ENCODE measurements at places on chromosomes 12 and 14. TPM values are rescaled to one million over a fixed set of nuclear protein-coding genes. Genes with fewer than 3 reads are reported as not detected.

Gene SRRM4
- not detected for polyA plus RNA-seq

Gene SLCO1B3
- not detected for polyA plus RNA-seq

Gene PKP2
- 0.21 TPM for polyA plus RNA-seq

Gene HRK
- not detected for polyA plus RNA-seq

Gene MMP19
- polyA plus RNA-seq = 13.8 TPM

Gene SRGAP1
- polyA plus RNA-seq = 29.4 TPM

Gene LAG3
- not detected for polyA plus RNA-seq

Gene MGST1
- 1,023 TPM for polyA plus RNA-seq

GRCh38 chr12:62866451-62867082 lies 68.4 kb downstream of the PPM1H start:
- DNase-seq = peak; percentile 53

DNA sequence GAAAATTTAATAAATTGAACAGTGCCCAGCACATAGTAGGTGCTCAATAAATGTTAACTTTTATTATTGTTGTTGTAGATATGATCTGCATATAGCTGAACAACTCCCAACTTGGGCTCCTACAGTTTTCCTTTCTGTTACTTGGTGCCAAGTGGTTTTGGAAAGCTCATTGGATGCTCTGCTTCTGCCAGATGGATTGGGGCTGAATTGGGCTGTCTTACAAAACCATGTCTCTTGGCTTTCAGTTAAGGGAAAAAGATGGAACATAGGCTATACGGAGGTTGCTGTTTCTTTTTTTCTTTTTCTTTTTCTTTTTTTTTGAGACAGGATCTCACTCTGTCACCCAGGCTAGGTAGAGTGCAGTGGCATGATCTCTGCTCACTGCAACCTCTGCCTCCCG lies 140.7 kb upstream of the PWP1 start:
- DNase-seq = peak; percentile 7

- peak; percentile 34 for DNase-seq
Observed at GRCh38 chr12:54593135-54593534, 4.7 kb upstream of the PPP1R1A start.

DNA sequence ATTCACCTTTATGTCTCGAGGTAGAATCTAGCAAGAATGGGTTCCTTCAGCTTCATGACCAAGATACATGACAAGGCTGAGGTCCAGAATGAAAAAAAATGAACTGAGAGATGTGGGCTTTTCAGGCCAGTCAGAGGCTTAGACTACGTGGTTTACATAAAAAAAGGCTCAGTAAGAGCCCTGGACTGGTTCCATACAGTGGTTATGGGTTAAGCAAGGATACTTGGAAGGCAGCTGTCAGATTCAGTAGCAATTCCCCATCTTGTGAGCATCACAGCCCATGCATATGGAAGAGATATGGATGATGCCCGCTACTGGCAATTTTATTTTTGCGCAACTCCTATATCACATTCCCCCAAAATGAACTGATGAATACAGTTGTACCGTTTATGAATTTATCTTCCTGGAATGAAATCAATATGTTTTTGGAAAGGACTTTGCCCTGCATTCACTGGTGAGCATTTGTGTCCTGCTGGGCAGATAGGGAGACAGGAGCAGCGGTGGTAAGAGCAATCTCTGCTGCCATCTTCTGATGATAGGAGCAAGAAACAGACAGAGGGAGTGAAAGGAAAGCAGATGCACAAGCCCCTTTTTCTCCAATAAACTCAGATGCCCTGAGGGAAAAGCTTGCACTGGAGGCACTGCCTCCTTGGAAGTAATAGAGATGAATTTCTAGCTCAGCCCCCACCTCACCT lies 280.4 kb downstream of the GALC start:
- DNase-seq = no peak

- DNase-seq = no peak
Observed at GRCh38 chr12:91819132-91819447, 326.6 kb downstream of the BTG1 start.

GRCh38 chr14:74414403-74415114 lies 11.5 kb downstream of the SYNDIG1L start:
- DNase-seq = no peak

GRCh38 chr14:95537298-95538089 lies 2.6 kb downstream of the GLRX5 start:
- DNase-seq = peak; percentile 34

GRCh38 chr12:52615208-52615868 lies 3.0 kb downstream of the KRT73 start:
- peak; percentile 76 for DNase-seq

DNA sequence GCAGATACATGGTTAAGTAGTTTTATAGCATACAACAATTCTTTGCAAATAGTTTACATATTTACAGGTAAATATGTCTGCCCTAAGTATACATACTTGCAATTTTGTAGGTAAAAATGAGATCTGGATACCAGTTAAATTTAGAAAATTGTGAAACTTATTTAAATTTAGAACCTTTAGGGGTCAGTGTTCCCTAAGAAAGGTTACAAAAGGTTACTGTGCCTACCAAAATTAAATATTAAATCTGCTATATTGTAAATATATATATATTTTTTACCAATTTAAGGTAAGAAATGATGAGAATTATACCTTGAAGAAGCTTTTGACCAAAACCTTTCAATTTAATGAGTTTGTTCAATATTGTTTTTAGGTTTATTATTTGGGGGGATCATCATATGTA lies 54.0 kb downstream of the MIPOL1 start:
- peak; percentile 1 for DNase-seq

GRCh38 chr14:64572386-64573104 lies 22.8 kb downstream of the PPP1R36 start:
- DNase-seq = no peak

DNA sequence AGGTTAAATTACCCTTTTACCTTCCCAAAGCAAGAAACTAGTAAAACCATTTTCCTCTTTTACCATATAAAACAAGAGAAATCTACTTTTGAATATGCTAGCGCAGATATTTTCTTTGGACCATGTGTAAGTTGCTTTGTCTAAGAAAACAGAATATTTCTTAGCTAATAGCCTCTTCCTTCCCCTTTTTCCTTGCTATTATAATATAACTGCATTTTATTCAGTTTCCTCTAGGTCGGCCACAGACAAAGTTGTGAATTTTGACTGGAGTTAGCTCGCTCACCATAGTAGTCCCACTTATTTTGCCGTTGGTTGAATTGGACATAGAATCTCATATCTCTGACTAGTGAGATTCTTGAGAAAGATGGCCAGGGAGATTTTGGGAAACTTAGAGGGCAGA lies 115.6 kb downstream of the PLEKHA5 start:
- DNase-seq = no peak

- no peak for DNase-seq
Observed at GRCh38 chr12:2373307-2373706, 320.5 kb downstream of the CACNA1C start.

DNA sequence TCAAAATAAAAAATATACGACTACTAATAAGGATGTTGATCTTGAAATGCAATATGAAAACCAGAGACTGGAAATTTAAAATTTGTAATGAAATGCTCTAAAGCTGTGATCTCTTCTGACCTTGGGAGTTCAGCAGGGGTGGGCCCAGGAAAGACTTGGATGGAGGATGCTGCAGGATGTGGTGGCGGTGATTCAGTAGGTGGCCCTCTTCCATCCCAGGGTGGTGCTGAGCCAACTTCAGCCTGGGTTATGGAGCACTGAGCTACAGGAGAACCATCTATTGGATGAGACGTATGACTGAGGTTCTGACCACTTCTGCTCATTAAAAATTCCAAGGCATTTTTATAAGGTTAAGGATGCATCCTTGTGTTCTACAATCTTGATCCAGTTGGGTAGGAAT lies 6.9 kb upstream of the PDE3A start:
- DNase-seq = no peak

GRCh38 chr14:65356327-65356836 lies 56.1 kb upstream of the FUT8 start:
- peak; percentile 95 for DNase-seq

DNA sequence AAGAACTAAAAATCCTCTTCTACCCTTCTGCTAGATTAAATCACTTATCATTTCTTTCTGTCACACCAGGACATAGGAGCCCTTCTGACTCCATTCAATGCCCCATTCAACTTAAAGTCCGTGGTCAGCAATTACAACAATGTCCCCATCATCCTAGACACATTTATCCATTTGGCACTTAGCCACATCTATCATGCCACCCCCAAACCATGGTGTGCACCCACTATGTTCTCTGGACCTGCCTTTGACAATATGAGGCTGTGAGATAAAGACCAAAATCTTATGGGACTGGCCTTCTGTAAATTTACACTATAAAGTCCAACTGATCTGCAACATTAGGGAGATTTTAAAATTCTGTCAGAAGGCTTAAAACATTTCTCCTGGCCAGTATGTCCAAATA lies 104.4 kb downstream of the SSPN start:
- no peak for DNase-seq

GRCh38 chr14:35766036-35766699 lies 42.9 kb downstream of the RALGAPA1 start:
- no peak for DNase-seq

- no peak for DNase-seq
Observed at GRCh38 chr14:30861200-30861599, 13.2 kb upstream of the COCH start.

GRCh38 chr12:81758421-81759189 lies 545 bp downstream of the PPFIA2 start:
- peak; percentile 41 for DNase-seq

DNA sequence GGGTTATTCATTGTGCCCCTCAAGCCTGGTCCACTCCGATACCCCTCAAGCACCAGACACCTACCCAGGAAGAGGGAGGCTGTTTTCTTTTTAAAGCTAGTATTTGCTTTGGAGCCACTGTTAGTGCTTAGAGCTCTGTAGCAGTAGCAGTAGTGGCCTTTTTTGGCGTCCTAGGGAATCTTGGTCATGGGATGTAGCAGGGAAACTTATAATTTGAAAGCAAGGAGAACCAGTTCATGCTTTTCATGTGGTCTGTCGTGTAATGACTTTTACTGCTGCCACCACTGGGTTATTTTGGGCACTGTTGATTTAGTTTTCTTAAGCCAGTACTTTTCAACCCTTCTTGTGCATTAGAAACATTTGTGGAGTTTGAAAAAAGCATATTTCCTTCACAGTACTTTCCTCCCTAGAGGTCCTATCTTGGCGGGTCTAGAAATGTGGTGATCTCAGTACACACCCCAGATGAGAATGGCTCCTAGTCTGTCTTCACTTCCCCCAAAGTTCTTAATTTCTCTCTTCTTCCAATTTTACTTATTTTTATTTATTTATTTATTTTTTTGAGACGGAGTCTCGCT lies 49.7 kb downstream of the MARK3 start:
- no peak for DNase-seq

DNA sequence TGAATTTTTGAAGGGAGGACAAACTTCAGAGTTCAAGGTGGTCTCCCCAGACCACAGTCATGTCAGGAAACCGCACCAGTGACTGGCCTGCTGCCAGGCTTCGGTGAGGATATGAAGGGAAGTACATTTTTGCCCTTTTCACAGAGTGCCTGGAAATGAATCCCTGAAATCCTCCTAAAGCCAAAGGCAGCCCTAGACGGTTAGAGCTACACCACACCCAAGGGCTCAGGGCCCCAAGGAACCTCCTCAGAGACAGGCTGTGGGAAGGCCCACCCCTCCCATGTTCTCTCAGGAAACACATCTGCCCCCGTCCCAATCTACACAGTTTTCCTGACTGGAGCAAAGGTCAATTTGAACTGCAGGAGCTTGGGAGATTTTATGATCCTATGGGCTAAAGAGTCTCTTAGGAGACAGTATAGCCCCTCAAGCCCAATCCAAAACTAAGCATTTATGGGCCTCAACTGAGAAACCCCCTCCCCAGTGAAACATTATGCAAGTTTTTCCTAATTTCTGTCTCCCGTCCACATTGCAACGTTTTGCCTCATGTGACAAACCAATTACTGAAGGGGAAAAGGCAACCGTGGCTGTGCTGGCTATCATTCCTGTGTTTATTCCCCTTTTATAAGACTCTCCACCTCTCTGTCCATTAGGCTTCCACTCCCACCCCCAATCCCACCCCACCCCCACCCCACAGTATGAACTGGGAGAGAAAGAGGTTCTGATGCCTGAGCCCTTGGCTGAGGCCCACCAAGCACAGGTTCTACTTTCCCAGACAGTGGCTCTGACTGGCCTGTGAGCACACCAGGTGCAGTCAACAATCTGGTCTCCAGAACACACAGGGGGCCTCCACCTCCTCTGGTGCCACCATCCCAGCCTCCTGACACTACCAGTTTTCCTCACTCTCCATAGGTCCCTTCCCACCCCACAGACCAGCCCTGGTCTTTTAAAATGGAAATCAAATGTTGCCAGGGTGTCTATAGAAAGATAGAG lies 9.6 kb upstream of the RNASE1 start:
- no peak for DNase-seq

Data from GM23248 (cell line).